Naive thymus-derived CD4-positive, alpha-beta T cell (primary cell): ENCODE measurements at places on chromosomes 11 and 22.

- H3K27ac ChIP-seq: no peak overlapping the region
- peak; percentile 44 for DNase-seq
- H3K4me3 ChIP-seq: no peak overlapping the region
- H3K36me3 ChIP-seq: no peaks in the 10 kb centered on the region
- H3K4me1 ChIP-seq: no peaks in the 10 kb centered on the region
- H3K27me3 ChIP-seq: no peaks in the 10 kb centered on the region
Measured at GRCh38 chr11:67640021-67640757, 626 bp upstream of the TBX10 start.

DNA sequence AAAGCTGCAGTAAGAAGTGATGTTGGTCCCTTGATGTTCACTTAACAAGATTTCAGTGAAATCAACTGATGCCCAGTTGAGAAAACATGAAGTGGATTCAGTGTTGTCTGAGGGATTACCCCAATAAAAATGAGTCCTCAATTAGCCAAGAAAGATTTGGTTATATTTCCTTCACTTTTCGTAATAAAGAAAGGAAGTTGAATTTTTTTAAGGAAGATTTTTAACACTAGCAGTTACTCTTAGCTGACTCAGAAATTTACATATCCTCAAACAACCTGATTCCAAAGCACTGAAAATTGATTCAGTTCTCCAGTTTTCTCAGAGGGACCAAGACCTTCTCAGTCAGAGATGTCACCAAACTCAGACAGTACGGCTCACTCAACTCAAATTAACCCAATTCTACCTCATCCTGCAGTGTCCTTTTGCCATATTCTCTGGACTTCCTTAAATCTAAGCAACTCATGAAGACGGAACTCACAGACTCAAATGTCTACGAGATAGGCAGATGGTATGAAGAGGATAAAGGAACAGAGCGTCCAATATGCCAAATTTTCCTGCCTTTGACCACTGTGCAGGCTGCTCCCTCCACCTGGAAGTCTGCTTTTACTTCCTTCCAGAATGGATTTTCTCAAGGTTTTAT lies 22.8 kb downstream of the SLC5A4 start:
- no peak overlapping the region for H3K4me3 ChIP-seq
- H3K4me1 ChIP-seq: no peaks in the 10 kb centered on the region
- no peaks in the 10 kb centered on the region for H3K27me3 ChIP-seq

DNA sequence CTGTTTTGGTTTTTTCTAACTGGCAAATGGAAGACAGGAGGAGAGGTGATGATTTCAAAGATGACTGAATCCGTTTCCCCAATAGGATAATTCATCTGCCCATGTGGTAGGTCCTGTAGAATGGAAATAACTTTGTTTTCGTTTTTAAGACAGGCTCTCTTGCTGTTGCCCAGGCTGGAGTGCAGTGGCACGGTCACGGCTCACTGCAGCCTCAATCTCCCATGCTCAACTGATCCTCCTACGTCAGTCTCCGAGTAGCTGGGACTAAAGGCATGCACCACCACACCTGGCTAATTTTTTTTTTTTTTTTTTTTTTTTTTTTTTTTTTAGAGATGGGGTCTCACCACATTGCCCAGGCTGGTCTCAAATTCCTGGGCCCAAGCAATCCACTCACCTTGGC lies 77.4 kb upstream of the BIRC3 start:
- no peak overlapping the region for H3K4me3 ChIP-seq
- H3K27me3 ChIP-seq: no peaks in the 10 kb centered on the region
- H3K36me3 ChIP-seq: no peaks in the 10 kb centered on the region
- H3K27ac ChIP-seq: no peak overlapping the region
- no peak for DNase-seq
- no peaks in the 10 kb centered on the region for H3K4me1 ChIP-seq

DNA sequence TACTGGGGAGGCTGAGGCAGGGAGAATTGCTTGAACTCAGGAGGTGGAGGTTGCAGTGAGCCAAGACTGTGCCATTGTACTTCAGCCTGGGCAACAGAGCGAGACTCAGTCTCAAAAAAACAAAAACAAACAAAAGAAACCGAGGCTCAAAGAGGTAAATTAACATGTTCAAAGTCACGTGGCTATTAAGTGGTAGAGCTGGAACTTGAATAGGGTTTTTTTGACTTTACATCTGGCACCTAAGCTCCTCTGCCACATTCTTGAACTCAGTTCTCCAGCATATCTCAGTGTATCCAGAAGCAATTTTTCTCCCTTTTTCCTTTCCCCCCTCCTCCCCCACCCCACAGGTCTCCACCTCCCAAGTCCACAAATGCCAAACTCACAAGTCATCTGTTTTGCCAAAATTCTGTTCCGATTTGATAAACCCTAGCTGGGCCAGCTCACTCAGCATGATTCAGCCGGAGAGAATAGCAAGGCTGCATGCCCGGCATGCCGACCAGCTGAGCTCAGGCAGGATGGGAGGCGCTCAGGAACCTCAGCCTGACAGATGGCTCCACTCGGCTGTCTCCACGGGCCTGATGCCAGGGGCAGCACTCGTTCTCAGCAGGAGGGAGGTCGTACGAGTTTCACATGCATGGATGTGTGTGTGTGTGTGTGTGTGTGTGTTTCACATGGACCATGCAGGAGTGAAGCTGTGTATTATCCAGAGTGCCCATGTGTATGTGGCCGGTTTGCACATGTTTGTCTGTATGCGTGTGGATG lies 63.2 kb upstream of the RRAS2 start:
- H3K4me1 ChIP-seq: no peaks in the 10 kb centered on the region
- no peak for DNase-seq
- H3K36me3 ChIP-seq: no peaks in the 10 kb centered on the region
- H3K27me3 ChIP-seq: no peaks in the 10 kb centered on the region
- H3K4me3 ChIP-seq: no peak overlapping the region

- no peak for DNase-seq
- H3K36me3 ChIP-seq: no peaks in the 10 kb centered on the region
- H3K4me3 ChIP-seq: no peak overlapping the region
- H3K27me3 ChIP-seq: no peaks in the 10 kb centered on the region
Measured at GRCh38 chr11:64675450-64676260, 47.3 kb downstream of the NRXN2 start.

- H3K27ac ChIP-seq: peak overlapping the region; percentile 96
- DNase-seq: no peak
- no peaks in the 10 kb centered on the region for H3K36me3 ChIP-seq
- H3K4me3 ChIP-seq: peak overlapping the region; percentile 54
- H3K4me1 ChIP-seq: no peaks in the 10 kb centered on the region
Measured at GRCh38 chr11:93198215-93198845, 539 bp upstream of the SLC36A4 start.
